Dermis blood vessel endothelial cell (primary cell): ENCODE measurements at places on chromosomes 7 and 10. TPM values are rescaled to one million over a fixed set of nuclear protein-coding genes. Genes with fewer than 3 reads are reported as not detected.
A peak's percentile ranks its signal among the peaks of the same experiment; 100 is the strongest.

DNA sequence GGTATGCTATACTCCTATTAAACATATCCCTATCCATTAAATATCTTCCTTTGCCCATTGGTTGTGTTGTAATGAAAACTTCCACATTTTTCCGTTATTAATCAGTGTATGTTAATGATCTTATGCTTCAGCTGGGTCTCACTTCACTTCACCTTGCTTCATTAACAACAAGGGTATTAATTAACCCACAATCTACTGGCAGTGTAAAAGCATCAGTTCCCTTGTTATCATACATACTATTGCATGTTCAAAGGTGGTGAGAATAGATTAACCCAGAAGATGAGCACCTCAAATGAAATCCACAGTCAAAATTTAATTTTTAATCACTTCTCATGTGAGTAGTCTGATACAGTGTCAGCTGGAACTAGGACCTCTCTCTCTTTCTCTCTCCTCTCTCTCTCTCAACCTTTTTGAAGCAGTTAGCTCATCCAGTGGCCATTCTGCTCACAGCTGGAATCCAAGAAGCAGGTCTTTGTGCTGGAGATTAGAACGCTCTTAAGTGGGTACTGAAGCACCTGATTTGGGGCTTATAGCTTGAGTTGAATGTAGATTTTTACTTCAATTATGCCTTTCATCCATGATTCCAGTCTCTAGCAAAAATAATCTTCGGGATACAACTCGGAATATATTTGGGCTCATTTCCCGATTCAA lies 172.3 kb downstream of the RAPGEF5 start:
- no peak for DNase-seq

DNA sequence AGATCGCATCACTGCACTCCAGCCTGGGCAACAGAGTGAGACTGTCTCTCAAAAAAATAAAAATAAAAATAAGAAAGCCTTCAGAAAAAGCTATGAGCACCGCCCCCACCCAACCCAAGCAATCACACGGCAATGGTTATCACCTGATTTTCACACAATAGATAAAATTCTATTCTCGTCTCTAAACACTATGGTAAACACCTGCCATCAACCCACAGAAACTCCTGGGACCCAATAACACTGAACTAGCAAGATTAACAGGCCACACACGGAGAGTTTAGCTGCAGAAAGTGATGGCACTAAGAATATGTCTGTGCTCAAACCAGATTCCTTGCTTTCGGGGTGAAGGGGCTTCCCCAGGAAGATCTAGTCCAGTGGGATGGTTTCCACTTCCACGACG lies 173.8 kb downstream of the DIP2C start:
- no peak for DNase-seq

DNA sequence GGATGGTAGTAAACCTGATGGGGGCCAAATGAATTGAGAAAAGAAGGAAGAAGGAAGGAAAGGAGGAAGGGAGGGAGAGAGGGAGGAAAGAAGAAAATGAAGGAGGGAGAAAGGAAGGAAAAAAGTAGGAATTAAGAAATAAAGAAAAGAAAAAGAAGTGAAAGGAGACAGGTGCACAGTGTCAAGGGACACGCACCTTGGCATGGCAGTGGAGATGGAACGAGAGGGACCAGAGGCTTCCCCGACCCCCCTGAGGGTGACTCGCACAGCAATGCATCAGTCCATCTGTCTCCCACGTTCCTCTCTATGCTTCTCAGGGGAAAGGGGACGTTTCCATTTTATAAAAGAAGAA lies 199.6 kb downstream of the CXCL12 start:
- no peak for DNase-seq

DNA sequence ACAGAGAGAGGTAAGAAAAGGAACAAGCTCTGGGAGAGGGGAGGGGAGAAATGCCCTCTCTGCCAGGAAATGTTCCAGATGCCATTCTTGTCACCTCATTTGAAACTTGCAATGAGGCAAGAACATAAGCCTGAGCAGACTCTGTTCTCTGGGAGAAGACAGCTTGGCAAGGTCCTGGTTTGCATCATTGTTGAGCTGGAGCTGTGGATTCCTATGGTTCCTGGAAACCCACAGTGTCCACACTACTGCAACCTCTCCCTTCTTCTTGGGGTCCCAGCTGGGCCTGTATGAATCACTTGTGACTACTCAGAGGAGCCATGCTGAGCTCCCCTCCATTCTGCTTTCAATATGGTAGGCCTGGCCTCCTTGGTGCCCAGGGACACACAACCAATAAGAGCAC lies 60.8 kb upstream of the HECTD2 start:
- DNase-seq: peak; percentile 67

NME8 gene
- not detected in 2 replicates for total RNA-seq

TMEM213 gene
- not detected in 2 replicates for total RNA-seq

OR9A2 gene
- not detected in 2 replicates for total RNA-seq

C10orf71 gene
- total RNA-seq: not detected in 2 replicates

DCLRE1A gene
- 8.0 and 12.3 TPM in 2 replicates for total RNA-seq

RRP12 gene
- 10.4 and 20.3 TPM in 2 replicates for total RNA-seq

PRLHR gene
- total RNA-seq: not detected in 2 replicates

EBF3 gene
- 6.5 and 22.5 TPM in 2 replicates for total RNA-seq
